ENCODE measurements at places on chromosomes 2 and 18. TPM values are rescaled to one million over a fixed set of nuclear protein-coding genes. Genes with fewer than 3 reads are reported as not detected.

Gene MRPL33
- total RNA-seq: 110 TPM

DNA sequence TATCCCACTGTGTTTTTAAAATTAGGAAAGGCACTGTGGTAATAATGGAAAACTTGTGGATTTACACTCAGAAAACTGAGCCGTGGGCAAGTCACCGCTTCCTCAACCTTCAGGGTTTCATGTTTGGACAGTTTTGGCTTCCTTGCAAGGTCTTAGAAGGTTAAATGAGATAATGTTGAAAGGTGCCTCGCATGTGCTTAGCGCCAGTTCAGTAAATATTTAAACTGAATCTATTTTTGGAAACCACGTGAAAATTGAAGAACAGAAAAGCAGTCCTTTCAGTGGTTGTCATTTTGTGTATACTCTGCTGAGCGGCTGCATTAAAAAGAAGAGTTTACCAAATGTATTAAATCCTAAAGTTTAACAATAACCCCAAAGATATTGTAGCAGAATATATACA lies 15.2 kb upstream of the AGAP1 start:
- no peak for DNase-seq

DNA sequence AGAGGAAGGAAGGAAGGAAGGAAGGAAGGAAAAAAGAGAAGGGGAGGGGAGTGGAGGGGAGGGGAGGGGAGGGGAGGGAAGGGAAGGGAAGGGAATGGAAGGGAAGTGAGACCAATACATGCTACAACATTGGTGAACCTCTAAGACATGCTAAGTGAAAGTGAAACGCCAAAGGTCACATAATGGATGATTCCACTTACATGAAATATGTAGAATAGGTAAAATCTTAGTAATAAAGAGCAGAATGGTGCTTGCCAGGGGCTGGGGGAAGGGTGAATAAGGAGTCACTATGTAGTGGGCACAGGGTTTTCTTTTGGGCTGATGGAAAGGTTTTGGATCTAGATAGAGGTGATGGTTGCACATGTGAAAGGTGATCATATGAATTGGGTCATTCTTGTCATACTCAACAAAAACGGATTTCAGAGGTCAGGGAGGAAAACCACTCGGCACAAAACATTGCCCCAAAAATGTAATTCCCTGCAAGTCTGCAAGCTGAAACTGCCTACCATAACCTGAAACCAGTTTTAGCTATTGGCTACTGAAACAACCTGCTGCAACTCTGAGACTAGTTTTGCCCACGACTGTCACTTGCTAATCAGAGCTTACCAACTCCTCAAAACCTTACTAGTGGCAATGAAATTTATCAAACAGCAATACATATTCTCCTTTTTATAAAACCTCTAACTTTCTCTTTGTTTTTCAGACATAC lies 59.2 kb downstream of the CCDC141 start:
- no peak for DNase-seq

- no peak for DNase-seq
These were observed 9.5 kb upstream of the DUSP2 start for GRCh38 chr2:96154506-96155380.

DNA sequence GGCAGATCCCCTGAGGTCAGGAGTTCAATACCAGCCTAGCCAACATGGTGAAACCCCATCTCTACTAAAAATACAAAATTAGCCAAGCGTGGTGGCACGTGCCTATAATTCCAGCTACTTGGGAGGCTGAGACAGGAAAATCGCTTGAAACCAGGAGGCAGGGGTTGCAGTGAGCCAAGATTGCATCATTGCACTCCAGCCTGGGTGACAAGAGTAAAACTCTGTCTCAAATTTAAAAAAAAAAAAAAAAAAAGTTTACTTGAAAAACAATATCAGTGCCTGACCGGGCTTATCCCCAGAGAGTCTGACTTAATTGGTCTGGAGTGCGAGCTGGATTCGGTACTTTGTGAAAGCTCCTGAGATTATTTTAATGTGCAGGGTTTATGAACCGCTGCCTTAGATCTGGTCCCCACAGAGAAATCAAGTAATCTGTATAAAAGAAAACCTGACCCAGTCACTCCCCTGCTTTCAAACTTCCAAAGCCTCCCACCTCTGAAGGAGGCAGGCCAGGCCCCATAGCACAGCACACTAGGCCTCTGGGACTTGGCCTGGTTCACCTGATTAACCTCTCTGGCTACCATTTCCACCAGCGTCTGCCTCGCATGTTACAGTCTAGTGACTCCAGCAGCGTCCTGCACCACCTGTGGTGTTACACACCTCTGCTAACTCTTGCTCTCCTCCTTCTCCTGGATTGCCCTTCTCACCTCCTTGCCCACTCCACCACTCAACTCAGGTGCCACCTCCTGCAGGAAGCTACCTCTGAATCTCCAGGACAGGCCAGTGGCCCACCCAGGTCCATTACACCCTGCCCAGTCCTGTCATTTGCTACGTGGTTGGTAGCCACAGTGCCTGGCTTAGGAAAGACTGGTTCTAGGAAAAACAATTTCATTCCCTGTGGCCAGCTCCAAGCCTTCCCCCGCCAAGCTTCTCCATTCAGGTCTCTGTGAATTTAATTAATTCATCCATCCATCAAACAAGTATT lies 114.3 kb upstream of the PPP1CB start:
- no peak for DNase-seq

GRCh38 chr2:19120941-19121750 lies 237.3 kb downstream of the OSR1 start:
- DNase-seq: peak; percentile 96

GRCh38 chr2:120815292-120815691 lies 79.6 kb downstream of the GLI2 start:
- no peak for DNase-seq

- DNase-seq: peak; percentile 76
These were observed 22.9 kb upstream of the LBH start for GRCh38 chr2:30208453-30208852.

Data from PC-3 (cell line).